ENCODE measurements at places on chromosomes 7 and 10.
A peak's percentile ranks its signal among the peaks of the same experiment; 100 is the strongest.

GRCh38 chr7:1973321-1974251 lies 259.2 kb downstream of the MAD1L1 start:
- DNase-seq = no peak

DNA sequence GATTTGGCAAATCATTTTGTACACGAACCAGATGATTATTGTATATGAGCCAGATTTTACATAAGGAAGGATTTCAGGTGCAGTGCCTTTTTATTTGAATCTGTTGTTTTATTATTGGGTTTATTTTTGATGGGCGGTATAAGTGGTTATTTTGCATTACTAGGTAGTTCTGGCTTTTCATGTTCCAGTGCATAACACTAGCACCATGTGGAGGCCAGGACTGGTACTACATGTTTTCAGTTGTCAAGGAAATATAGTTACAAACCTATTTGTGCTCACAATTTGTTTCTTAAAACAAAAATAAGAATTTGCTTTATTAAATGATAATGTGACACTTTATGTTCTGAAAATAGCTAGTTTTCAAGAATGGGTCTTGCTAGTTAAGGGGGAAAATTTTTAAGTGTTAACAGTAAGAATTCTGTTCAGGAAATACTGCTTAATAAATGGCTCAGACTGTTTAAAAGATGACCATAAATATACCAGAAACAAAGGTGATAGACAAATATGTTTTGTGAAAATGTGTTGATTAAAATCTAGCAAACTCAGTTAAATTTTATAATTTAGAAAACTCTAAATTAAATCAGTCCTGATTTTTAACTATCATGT lies 7.1 kb upstream of the SEMA3E start:
- DNase-seq = peak; percentile 26

GRCh38 chr10:6739530-6740174 lies 159.6 kb upstream of the PRKCQ start:
- DNase-seq = no peak

DNA sequence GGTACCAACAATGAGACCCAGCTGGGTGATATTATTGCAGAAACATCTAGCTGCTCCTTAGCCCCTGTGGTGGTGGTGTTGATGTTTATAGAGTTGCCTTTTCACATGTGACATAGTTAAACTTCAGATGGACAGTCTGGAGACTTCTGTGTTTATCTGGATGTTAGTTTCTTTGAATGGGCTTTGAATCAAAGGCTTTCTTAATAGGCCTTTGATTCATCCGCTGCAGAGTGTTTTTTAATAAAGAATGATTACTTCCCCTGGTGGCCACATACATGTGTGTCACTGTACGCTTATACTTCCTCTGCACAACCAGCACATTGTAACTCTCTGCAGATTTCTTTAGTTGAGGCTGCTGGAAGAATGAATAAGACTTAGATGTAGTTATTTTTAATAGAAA lies 221.0 kb downstream of the DYNC1I1 start:
- DNase-seq = no peak

- DNase-seq = no peak
These were observed 3.1 kb downstream of the COL13A1 start for GRCh38 chr10:69804775-69805174.

DNA sequence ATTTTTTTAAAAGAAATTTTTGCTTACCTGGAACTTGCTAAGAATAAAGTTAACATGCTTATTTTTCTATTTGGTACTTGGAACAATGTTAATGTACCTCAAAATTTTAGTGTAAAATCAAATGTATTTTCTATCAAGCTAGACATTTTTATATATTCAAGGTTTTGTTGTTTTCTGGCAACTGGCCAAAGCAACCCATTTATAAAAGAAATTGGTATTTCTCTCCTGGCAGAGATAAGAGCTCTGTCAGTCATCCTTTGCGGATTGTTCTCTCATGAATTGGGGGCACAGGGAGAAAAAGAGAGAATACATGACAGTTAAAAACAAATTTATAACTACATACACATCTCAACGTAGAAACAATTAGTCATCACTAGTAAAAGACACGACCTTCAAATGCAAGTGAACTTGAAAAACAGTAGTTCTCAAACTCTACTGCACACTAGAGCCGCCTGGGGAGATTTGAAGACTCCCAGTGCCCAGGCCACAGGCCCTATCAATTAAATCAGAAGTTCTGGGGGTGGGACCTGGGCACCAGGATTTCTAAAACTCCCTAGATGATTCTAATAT lies 152.4 kb upstream of the LAMB4 start:
- DNase-seq = no peak

DNA sequence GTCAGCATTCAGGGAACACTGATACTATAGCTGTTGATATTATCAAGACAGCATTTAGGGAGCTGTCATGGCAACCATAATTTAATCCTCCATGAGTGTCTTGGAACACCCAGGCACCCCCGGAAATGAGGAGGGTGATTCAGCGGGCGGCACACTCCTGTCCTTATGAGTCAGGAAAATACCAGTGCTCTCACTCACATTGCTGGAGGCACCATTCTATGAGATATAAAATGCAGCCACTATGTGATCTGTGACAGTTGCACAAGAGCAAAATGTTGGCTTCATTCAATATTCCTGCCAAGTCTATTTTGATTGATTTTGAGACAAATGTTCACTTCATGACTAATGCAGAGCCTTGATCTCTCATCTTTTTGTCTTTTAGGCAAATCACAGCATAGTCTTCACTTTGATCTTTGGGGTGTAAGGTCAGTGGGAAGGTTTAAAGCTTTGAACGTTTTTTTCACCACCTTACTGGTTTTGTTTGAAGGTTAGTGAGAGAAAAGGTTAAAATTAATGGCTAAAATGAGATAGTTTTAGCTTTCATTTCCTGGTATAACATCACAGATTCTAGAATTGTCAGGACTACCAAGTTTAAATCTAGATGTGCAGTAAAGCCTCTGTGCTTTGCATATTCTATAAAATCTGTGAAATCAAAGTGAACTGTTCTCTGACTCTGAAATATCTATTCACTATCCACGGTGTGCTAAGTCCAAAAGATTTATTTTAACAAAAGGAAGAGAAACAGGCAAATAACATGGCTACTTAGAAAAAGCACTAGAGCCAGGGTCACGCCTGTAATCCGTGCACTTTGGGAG lies 12.4 kb upstream of the ARHGAP12 start:
- no peak for DNase-seq

DNA sequence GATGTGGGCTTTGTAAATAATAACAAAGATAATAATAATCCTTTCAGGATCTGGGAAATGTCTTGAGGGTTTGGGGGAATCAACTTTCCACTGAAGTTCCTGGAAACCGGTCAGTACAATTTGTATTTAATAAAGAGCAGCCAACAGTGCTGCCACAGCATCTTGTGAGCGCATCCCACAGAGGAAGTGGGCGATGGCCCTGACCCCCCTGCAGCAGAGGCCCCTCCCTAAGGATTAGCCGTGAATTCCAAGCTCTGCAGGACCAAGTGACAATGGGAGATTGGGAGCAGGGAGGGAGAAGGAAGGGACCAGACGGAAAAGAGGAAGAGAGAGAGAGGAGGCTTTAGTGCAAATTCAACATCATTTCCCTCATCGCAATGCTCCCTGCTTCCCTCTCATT lies 349.2 kb downstream of the RNLS start:
- no peak for DNase-seq

GRCh38 chr10:131691481-131692090 lies 209.2 kb upstream of the PPP2R2D start:
- no peak for DNase-seq

- DNase-seq = peak; percentile 58
These were observed 1212.8 kb downstream of the REEP3 start for GRCh38 chr10:64733980-64734379.

GRCh38 chr7:50212016-50212325 lies 92.5 kb upstream of the IKZF1 start:
- DNase-seq = no peak

DNA sequence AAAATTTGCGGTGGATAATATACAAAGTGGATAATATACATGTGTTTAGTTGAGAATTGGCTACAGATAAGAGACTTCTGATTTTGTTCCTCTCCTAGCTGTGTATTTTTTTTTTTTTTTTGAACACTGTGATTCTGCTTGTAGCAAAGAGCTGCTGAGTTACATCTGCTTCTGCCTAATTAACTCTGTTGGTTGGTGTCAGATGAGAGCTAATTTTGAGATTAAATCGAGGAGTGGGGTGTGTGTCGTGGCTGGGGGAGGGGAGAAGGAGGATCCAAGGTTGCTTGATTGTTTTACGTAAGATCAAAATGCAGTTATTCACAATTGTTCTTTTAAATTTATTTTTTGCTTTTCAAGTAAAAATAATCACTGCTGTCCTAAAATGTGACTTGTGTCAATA lies 11.3 kb downstream of the KAT6B start:
- DNase-seq = no peak

Measured in hematopoietic multipotent progenitor cell treated with erythropoietin and hydrocortisone succinate and interleukin-3 and kit ligand, for 8 days (in vitro differentiated cells).